ENCODE measurements at places on chromosomes 3 and 15.

DNA sequence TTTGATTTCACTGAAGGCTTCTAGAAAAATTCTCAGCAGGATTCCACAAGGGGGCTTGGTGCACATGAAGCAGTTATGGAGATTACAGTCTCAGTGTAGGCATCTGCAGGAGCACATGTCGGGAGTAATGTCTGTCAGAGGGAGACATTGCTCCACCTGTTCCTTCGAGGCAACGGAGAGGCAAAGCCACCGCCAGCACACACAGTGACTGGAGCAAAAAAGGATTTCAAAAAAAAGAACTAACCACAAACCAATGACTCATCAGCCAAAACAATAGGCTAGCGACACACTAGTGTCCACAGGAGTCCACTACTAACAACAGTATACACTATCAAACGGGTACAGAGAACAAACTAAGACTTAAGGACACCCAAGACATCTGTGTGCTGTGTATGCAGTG is 68.9 kb downstream of the NPTN start:
- DNase-seq: no peak

- no peak for DNase-seq
These were observed 211.3 kb downstream of the TIGIT start for GRCh38 chr3:114504941-114505628.

DNA sequence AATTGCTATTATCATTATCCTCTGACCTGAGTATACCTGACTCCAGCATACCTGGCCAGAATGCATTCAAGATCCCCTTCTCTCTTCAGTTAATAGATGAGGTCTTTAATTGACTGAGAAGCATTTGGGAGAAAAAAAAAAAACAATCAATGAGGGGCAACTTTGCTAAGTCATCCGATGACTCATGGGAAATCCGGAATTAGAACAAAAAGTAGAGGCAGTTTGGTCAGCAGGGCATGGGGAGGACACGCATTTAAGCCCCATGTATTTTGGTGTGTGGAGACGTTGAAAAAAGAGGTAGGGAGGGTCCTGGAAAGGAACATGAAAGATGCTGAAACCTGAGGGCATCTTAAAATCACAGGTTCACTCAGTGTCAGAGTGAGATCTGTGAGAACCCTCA is 256.2 kb downstream of the RORA start:
- DNase-seq: no peak

- DNase-seq: peak; percentile 19
These were observed 8.3 kb downstream of the B3GALNT1 start for GRCh38 chr3:161096771-161097367.

- no peak for DNase-seq
These were observed 11.2 kb downstream of the LRIG1 start for GRCh38 chr3:66489581-66489980.

GRCh38 chr3:117272274-117272673 is 562.7 kb downstream of the TUSC7 start:
- DNase-seq: no peak

DNA sequence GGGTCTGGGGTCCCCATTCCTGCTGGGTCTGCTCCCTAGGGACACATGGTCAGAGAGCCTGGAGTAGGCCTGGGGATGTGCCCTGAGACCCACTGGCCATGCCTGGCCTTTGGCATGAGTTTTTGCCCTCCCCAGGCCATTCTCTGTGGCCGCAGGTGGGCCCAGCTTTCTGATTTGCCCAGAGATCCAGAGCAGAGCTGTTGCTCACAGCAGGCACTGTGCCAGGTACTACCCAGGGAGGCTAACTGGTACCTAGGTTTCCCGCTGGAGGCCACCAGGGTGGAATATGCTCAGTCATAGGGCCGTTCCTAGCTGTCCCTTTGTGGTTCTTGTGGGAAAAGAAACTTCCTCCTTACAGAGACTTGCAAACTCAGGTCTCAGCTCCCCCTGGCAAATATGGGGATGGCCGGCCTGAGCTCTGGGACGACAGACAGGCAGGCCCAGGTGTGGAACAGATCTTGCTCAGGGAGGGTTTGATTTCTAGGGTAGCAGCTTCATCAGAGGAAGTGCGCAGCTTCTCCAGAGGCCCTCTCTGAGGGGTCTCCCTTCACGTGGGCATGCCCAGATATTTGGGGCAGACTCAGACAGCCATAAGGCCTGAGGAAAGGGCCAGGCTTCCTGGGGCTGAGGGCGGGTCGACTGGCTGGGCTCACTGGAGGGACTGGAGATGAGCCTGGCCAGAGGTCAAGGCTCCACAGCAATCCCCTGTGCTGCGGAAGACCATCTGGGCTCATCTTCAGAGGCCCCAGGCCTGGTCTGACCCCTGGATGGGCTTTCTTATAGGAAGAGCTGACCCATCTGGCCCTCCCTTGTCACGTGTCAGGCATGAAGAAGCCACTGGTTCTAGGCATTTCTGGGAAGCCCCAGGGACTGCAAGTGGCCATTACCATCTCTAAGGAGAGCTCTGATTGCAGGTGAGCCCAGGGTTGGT is 28.0 kb downstream of the ACAA1 start:
- DNase-seq: peak; percentile 12

GRCh38 chr15:74777769-74778598 is 3.9 kb upstream of the CSK start:
- no peak for DNase-seq

DNA sequence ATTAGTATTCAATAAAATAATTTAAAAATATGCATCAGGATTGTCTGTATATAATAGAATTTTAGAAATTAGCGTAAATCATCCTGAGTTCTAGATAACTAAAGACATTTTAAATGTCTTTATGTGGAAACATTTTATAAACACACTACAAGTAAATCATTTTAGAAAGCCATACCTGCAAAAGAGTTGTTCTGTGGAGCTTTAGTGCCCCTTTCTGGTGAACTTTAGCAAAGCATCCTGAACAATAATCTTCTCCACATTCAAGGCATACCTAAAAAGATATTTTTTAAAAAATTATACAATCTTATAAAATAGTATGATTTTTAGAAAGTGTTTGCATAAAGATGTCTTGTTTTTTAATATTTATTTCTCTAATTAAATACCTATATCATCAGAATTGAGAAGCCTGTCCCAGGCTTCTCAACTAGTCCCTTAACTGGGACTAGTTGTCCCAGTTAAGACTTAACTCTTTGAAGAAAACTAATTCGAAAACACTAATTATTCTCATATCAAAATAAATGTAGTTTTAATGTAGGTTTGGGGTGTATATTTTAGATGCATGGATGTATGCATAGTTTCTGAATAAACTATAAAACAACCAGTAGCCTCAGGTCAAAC is 29.7 kb downstream of the ZBBX start:
- no peak for DNase-seq

- peak; percentile 54 for DNase-seq
These were observed 31.5 kb upstream of the AP4E1 start for GRCh38 chr15:50876989-50877360.

GRCh38 chr3:155102329-155102728 is 22.2 kb downstream of the MME start:
- DNase-seq: no peak

DNA sequence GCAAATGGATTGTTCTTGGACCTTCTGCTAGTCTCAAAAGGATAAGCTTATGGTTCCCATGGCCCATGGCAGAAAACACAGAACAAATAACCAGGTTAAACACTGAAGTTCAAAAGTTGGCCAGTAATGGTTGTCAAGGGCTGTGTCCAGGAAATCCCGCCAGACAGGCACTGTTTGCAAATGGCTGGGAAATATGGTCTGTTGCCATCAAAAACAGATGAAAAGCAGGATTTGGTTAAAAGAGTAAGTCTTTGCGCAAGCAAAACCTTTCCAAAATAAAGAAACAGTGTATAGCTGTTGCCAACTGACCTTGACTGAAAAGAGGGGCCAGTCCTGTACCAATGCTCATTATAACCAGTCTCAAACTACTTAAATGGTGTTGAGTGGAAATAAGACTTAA is 58.6 kb downstream of the WWTR1 start:
- DNase-seq: no peak

DNA sequence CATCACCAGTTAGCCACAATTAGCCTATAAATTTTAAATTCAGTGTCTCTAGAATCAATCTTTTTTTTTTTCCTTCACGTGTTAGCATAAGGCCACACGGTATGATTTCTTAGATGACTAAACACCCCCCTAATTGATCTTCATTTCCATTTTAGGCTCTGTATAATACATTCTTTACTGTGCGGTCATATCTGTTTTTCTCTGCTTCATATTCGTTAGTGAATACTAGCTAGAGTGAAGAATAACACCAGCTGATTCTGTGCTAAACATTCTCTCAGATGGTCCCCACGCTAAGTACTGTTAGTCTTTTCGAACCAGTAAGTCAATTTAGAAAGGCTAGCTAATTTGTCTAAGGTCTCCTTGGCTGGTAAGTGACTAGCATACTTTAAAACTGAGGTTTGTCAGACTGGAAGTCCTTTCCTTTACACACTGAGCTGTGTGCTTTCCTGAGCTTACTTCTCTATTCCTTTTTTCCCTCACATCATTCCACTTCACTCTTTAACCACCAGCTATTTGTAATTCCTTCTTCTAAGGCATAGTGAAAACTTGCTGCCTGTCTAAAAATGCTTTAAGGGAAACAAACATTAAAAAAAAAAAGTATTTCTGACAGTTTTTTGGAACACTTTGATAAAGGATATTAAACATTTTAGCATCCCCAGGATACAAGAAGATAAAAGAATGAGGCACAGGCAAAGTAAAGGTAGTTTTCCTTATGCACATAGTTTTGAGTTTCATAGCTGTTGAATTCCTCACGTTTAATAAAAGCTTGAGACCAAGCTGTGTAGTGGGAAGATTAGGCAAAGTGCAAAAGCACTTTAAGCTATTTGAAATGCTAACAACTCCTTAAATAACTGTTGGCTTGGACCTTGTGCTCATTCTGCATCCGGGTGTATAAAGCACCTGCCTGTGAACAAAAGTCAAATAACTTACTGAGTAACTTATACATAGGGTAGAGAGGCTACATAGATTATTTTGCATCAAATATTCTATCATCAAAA is 17.1 kb downstream of the ZFAND6 start:
- no peak for DNase-seq

- no peak for DNase-seq
These were observed 12.6 kb downstream of the HAPLN3 start for GRCh38 chr15:88882785-88883184.

DNA sequence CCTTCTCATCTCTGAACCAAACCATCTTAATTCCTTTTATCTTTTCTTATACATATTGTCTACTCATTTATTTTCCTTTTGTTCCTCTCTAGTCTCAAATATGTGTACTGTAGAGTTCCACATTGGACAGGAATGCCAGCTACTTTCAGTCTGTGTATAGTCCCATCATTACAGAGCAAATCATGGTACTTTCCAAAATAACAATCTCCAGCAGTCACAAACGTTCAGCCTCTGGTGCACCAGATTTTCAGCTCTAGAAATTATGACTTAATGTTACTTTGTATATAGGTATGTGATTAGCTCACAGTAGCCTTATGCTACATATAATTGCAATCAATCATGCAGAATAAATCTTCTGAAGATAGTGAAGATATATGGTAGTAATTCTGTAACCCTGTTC is 32.5 kb upstream of the TM4SF4 start:
- no peak for DNase-seq

DNA sequence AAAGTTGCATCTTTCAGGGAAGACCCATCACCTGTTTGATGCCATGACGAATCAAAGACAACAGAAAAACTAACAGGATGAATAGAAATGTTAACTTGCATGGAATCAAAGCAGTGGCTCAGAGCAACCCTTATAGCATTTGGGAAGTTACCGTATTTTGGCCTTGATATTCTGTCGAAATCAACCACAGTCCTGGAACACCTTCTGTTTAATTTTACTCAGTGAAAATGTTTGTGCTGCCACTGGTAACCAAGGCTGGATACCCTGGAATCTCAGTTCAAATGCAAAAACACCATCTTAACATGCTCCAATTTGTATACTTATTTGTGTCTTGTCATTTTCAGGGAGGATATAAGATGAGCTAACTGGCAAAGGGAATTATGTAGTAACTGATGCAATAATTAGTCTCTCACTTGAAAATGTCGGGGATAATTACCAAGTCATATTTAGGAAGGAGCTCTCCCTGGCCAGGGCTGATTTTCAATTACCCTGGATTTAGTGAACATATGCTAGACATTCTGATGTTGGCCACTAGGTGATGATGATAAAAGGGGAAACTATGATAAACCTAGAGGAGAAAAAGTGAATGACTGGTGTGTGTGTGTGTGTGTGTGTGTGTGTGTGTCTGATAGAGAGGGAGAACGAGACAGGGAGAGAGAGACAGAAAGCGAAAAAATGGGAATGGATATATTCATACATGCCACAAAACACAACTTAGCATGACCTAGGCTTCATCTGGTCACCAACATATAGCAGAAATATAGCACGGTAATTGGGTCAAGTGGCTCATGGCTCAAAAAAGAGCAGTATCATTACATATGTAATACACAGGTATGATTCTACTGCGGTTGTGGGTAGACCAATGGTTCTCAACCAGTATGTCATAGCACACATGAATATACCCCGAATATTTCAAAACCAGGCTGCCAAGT is 19.0 kb upstream of the PRICKLE2 start:
- DNase-seq: no peak

- no peak for DNase-seq
These were observed 50.6 kb downstream of the SERP1 start for GRCh38 chr3:150495563-150496168.

DNA sequence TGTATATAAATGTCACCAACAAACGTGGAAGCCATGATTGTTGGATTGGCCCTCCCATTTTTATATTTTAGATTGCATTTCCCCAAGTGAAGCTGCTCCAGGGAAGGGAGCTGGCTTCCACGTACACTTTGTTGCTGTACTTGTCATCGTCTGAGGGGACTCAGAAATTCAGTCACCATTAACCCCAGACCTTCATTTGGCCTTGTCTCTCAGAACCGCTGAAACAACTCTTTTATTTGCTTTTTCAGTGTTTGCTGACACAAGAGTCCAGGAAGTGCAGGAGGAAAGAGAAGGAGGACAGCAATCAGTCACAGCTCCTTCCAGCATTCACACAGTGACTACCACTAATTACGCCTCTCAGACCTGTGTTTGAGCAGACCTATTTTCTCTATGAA is 276.5 kb downstream of the TBL1XR1 start:
- no peak for DNase-seq

DNA sequence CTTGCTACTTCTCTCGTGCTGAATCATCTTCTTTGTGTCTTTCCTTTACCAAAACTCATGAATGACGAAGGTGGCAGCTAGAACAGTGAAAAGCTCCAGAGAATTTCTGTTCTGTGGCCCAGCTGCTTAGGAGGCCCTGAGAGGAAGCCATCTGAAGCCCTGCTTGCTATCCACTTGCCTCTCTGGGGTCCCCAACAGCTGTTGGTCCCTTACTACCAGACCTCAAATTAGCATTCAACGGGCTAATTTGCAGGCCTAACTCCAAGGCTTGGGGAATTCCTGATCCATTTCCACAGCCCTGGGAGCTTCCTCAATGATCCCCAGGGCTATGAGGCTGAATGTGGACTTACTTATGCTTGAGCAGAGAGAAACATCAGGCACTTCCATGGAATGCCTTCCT is 37.5 kb upstream of the FSTL1 start:
- DNase-seq: no peak

GRCh38 chr3:10955711-10956453 is 36.7 kb upstream of the SLC6A1 start:
- no peak for DNase-seq

DNA sequence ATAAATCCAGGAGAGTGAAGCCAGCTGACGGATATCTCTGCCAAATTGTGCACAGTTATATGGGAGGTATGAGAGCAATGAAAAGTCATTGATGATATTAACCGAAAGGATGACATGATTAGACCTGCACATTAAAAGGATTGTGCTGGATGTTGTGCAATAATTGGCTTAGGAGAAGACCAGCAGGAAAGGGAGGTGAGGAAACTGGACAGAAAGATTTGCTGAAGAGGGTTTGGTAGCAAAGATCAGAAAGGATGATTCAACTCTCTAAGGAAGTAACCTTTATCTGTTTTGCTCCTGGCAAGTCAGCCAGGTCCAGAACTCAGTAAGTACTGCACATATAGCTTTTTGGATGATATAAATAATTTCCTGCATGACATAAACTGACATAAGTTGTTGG is 704.7 kb downstream of the GRM7 start:
- no peak for DNase-seq
